ENCODE measurements at places on chromosomes 13 and 19.

DNA sequence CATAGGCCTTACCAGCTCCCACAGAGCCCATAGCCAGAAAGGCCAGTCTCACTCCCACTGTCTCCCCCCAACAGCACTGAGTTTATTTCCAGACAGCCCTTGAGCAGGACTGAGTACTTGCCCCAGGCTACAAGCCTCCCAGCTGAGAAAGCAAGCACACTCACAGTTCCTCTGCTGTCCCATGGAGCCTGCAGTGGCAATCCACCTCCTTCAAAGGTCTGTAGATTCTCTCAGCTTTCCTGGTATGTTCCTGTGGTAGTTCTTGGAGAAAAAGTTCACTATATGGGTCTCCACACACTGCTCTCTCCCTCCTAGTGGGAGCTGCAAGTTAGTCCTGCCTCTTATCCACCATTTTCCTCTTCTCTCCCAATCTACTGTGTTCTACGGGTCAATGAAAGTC is 728.7 kb downstream of the DIAPH3 start:
- DNase-seq, result no peak

DNA sequence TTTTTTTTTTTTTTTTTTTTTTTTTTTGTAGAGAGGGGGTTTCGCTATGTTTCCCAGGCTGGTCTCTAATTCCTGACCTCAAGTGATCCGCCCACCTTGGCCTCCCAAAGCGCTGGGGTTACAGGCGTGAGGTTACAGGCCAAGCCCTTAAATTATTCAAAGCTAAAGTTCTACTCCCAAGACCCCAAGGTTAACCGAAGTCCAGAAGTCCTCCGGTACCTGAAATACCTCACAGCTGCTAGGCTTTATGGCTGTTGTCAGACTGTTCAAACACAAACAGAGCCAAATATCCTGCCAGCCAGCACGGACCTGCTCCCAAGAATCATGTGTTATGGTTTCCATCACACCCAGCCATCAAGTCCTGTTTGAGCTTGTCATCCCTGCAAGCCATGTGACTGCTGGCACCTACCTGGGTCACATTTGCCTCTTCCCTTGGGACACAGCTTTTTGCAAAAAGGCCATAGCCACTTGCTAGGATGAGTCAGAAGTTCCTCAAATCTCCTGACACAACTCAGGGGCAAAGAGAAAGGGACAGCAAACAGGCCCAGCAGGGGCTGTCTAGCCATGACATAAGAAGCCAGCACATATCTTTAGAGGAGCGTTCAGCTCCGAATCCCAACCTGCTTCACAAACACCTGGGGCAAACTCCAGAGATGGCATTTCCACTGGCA is 129.9 kb downstream of the FOXO1 start:
- no peak for DNase-seq

GRCh38 chr13:113442354-113442984 is 10.8 kb downstream of the ADPRHL1 start:
- DNase-seq, result no peak

DNA sequence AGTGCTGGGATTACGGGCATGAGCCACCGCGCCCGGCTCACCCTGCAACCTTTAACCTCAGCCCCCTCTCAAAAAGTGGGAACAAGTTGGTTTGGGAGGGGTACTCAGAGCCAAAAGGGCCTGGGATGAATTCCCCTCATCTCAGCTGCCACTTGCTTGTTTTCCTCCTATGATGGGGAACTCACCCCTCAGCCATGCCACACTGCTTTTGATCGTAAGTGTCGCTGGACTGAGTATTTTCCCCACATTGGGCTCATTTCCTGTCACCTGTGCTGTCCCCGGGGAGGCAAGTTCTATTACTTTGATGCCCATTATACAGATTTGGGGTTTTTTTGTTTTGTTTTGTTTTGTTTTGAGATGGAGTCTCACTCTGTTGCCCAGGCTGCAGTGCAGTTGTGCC is 6.5 kb downstream of the R3HDM4 start:
- no peak for DNase-seq
